Hematopoietic multipotent progenitor cell treated with erythropoietin and hydrocortisone succinate and interleukin-3 and kit ligand, for 6 days (in vitro differentiated cells): ENCODE measurements at places on chromosomes 3 and 15.

GRCh38 chr3:174873832-174874657 is 14.9 kb downstream of the NAALADL2 start:
- DNase-seq = no peak

DNA sequence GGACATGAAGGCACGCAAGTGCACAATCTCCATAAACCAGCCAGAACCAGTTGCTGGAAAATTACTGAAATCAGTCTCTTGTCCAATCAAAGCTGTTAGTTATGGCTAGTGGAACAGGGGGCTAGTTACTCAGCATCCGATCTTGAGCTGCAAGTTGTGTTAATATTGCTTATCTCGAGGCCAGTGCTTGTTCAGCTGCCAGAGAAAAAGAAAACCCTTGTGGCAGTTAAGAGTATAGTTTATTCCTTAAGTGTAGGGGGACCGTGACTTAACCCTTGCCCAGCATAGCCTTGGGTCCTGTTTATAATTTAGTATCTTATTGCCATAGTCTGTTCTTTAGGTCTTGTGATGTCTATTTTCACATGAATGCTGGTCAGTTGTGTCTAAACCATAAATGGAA is 268.5 kb downstream of the CD47 start:
- DNase-seq = no peak

DNA sequence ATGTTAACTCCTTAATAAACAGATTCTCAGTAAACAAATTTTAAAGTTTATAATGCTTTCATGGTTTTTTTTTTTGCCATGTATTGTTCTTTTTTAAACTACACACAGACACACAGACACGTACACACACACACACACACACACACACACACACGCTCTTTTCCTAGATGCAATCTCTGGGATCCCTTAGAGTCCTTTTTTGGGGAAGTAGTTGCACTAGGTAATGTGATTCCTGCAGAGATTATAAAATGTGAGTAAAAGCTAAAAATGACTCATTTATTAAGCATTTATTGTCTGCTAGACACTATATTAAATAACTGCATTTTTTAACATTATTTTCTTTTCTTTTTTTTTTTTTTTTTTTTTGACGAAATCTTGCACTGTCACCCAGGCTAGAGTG is 19.9 kb downstream of the NDUFB5 start:
- DNase-seq = no peak

DNA sequence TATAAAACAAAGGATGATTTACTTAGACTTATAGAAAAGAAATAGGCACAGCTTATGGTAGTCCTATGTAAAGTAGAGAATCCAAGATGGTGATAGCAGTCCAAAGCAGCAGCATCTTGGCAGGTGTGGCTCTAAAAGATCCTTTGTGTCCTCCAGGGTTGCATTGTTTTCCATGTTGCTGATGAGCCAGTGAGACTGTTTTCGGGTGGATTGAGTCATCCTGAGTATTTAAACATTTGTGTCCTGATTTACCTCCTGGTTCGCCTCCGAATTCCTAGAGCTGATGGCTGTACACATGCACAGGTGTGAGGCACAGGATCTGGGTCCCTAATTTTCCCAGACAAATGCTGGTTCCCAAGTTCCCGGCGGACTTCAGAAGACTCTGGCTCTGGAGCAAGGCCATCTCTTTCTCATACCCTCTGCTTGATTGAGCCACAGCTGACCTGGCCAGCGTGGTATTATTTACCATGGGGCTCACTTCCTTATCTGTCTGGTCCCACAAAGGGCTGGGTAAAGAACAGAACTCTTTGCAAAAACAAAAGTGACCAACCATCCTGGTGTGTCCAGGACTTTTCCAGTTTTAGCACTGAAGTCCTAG is 51.0 kb downstream of the ARNT2 start:
- no peak for DNase-seq

DNA sequence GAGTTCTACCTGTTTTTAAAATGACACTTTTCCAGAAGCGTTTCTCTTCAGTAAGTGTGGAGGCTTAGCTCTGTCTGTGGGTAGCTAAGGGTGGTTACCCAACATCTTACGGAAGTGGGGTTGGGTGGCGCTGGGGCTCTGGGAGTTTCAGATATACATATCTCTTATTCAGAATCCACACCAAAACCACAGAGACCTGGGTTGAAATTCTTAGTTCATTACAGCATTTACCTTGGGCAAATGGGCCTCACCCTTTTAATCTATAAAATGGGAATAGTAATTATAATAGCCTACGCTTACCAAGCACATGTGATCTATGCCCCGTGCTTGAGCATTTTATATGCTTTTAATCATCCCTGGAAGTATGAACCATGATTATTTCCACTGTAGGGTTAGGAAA is 9.4 kb downstream of the PTPRG start:
- peak; percentile 58 for DNase-seq

DNA sequence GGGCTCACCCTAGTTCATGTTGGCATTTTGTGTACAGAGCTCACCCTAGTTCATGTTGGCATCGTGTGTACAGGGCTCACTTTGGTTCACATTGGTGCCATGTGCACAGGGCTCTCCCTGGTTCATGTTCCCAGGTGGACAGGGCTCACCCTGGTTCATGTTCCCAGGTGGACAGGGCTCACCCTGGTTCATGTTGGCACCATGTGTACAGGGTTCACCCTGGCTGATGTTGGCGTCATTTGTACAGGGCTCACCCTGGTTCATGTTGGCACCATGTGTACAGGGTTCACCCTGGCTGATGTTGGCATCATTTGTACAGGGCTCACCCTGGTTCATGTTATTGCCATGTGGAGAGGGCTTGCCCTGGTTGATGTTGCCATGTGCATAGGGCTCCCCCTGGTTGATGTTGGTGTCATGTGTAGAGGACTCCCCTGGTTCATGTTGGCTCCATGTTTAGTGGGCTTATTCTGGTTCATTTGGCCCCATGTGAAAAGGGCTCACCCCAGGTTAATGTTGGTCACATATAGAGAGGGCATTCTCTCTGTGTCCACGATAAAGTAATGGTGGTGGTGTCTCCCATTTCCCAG is 31.7 kb upstream of the NR2C2 start:
- DNase-seq = peak; percentile 26

DNA sequence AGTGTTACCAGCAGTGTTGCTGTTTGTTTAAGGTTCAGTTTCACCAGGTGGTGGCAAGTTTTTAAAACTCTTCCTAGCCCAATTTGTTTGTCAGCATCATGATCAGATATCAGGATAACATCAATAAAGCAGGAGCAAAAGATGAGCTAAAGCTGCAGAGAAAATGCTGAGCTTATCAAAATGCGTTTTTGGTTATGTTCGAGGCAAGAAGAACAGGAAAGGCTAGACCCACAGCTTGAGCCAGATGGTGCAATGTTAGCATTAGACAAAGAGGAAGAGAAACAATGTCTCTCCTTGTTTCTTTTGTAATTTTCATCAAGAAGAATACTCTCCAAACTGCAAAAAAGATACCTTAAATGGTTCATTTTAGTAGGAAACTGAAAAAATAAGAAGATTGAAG is 66.2 kb downstream of the THRB start:
- peak; percentile 52 for DNase-seq

DNA sequence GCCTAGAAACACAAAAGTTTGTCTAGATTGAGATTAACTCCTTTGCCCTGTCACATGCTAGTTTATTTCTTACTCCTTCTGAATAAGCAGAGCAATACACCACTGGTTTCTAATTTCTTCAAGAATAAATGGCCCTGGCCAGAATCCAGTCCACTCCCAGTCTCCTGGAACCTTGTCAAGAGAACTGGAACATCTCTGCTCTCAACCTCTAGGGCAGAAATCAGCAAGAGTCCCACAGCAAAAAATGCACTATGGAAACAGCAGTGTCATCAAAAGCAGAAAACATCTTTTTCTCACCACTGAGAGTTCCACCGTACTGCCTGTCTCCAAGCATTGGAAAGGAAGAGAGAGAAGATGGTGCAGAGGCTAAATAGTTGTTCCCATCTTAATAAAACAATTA is 35.9 kb upstream of the PPP2R3A start:
- DNase-seq = no peak

- no peak for DNase-seq
These were observed 60.6 kb downstream of the ST6GAL1 start for GRCh38 chr3:186990878-186991308.

GRCh38 chr3:5116538-5116937 is 5.6 kb upstream of the ARL8B start:
- DNase-seq = no peak

GRCh38 chr3:27354588-27355203 is 14.5 kb downstream of the NEK10 start:
- DNase-seq = no peak
